ENCODE measurements at places on chromosomes 12 and 14.

DNA sequence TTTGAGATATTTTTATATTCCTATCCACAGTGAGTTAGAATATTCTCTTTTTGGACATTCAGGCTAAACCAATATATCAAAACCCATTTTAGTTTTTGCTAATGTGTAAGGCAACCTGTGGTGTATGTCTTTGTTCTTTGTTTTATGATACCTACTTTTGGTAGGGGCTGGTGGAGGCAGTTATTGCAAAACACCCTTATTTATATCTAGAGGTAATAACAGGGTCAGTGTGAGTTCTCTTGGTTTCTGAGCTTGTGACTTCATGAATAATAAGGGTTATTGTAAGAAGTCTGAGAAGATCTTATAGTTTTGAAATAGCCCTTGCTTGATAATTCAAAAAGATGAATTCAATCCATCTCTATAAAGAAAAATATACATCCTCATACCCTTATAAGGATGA lies 235.1 kb upstream of the LRIG3 start:
- no peak for DNase-seq

GRCh38 chr14:76830556-76830955 lies 4.3 kb downstream of the LRRC74A start:
- DNase-seq, result no peak

DNA sequence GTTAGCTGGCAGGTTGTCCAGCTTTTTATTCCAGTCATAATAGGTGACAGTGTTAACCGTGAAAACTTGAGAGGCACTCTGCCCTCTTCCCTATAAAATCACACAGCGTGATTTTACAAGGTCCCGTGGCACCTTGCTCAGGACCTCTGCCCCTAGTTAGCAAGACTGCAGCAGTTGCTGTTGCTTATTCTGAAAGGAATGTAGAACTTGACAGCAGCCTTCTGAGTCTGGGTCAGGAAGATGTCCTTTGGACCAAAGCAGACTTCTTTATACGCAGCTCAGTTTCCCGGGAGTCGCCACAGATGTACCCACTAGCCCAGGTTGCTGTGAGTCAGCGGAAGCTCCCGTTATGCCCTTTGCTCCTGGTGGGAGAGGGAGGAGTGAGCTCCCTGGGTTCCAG lies 13.2 kb downstream of the PRKAB1 start:
- DNase-seq, result no peak

DNA sequence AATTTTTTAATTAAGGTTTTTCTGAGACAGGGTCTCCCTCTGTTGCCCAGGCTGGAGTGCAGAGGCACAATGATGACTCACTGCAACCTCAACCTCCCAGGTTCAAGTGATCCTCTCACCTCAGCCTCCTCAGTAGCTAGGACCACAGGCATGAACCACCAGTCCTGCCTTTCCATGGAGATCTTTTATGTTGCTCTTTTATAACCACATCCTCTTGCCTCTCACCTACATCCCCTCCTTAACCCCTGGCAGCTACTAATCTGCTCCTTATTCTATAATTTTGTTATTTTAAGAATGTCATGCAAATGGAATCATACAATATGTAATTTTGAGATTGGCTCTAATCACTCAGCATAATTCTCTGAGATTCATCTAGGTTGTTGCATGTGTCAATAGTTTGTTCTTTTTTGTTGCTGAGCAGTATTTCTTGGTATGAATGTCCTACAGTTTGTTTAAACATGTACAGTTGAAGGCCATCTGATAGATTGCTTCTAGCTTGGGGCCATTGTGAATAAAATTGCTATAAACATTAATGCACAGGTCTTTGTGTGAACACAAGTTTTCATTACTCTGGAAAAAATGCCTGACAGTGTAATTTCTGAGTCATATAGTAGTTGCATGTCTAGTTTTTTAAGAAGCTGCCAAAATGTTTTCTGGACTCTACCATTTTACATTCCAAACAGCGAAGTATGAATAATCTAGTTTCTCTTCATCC lies 249.2 kb upstream of the AMIGO2 start:
- DNase-seq, result peak; percentile 47

- no peak for DNase-seq
Observed at GRCh38 chr12:105106621-105107020, 910 bp upstream of the WASHC4 start.

DNA sequence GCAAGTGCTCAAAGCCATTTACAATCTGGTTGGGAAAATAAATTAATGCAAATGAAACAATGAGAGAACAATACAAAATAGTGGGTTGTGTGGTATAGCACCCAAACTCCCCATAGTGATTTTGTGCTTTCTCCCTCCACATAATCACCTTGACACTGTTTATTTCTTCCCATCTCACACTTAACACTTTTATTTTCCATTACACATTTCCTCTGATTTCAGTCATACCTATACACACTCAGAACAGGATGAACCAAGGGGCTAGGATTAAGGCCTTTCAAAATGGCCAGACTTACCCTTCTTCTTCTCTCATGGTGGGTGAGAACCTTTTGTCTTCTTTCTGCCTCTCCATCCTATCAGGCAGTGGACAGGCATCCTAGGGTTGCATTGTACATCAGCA lies 13.9 kb upstream of the PDE1B start:
- DNase-seq, result no peak

- no peak for DNase-seq
Observed at GRCh38 chr12:53941187-53941586, 2.6 kb downstream of the HOXC13 start.

- no peak for DNase-seq
Observed at GRCh38 chr12:94244165-94245133, 96.1 kb downstream of the PLXNC1 start.

- DNase-seq, result peak; percentile 13
Observed at GRCh38 chr12:8628731-8629130, 16.1 kb upstream of the AICDA start.

DNA sequence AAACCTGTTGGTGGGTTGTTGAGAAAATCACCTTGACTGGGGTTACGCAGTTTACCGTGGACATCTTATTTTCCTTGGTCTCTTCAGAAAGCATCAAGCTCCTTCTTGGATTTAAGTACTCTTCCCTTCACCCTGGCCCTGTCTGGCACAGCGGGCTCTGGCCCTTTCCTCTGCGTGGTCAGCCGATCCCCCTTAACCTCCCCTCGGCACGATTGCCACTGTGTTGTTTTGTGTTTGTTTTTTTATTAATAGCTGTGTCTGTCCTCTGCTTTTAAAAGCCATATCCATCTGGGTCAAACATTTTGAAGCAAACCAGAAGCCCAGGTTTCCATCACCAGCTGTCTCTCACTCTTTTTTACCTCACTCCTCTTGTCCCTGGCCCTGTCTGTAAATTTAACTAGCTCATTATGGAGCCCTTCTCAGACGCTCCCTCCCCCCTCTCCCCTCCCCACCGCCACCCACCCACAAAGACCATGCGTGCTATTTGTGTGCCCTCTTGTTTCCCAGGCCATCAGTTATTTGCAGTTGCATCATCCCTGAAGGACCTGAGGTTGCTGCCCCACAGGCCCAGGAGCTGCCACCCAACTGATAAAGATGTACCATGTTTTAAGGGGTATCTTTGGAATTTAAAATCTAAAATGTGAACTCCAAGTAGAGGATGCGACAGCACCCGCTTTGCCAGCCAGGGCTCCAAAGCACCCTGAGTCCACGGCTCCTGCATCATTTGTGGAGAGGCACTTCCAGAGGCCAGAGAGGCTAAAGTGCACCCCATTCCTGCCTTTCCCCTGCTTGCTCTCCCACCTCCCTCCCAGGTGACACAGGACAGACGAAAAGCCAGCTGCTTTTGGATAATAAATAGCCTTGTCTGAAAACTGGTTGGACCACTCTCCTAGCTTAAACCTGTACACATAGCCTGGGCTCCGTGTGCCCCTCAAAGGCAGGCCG lies 3.9 kb downstream of the BCL11B start:
- DNase-seq, result no peak

GRCh38 chr12:40693207-40693821 lies 1.1 kb downstream of the CNTN1 start:
- no peak for DNase-seq

GRCh38 chr14:104710071-104710735 lies 13.8 kb upstream of the ADSS1 start:
- no peak for DNase-seq

DNA sequence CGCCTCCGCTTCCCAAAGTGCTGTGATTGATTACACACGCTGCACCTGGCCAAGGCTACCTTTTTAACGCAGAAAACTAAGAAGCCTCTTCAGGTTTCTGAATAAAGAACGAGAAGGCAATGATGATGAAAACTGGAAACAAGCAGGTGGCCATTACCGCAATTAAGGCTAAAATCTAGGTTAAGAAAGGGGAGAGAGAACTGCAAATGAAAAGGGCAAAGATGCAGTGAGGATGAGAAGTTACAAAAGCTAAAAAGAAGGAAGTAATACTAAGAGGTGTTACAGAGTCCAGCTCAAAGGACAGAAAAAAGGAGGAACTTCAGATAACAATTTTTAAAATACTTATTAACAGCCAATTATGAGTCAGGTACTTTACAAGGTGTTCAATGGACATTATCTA lies 79.7 kb downstream of the DUSP16 start:
- DNase-seq, result no peak

DNA sequence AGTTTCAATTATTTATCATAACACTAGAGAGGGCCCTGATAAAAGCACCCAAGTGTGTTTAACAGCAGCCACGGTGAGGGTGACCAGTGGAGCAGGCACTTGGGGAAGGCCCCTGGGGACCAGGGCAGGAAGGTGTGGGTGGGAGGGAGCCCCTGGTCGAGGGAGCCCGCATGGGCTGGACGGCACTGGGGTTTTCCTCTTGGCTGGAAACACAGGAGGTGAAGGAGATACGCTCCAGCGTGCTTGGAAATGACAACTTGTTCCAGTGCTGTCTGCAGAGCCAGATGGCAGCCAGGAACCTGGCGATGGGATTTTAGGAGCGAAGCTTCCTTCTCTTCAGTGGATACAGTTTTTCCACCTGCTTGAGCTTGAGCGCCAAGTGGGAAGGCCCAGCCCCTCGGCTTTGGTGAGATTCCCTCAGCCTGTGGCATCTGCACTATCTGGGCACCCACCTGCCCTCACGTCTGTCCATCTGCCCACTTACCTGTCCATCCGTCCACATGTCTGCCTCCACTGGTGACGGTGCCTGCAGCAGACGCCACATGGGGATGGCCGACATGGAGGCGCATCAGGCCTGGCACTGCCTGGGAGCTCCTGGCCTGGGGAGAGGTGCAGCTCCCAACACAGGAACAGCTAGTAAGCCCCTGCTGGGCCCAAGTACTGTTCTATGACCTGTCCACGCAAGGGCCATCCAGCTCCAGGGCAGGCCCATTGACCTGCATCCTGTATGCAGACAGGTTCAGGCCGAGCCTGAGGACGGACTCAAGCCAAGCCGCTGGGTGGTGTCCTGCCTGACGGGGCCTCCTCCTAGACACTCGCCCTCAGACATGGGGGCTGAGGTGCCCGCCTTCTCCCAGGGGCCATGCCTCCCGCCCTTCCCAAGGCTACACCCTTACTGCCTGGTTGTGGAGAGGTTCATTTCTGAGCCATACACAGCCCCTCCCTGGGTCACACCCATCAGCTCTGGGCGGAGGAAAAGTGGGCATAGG lies 192.2 kb upstream of the C14orf180 start:
- no peak for DNase-seq

DNA sequence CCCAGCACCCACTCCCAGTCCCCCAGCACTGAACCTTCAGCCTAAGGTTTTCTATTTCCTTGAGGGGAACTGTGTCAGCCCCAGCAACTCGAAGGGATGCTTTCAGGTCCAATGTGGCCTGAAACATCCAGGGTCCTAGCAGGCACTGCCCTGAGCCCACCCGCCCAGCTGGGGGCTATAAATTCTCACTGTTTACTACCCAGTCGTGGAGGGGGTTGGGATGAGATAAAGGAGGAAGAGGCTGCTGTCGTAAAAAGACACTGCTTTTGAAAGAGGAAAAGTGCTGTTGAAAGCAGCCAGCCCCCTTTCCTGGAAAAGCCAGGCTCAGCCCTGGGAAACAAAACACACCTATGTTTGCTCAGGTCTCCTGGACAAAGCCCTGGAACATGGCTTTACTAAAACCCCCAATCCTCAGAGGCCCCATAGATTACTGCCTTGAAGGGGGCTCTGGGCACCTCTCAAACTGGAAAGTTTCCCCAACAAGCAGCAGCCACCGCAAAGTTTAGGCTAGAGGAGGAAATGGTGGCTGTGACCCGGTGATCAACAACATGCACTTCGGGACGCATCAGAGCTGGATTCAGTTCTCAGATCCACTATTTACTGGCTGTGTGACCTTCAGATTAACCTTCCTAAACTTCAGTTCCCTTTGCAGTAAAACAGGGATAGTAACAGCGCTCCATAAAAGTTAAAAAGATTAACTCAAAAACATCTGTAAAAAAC lies 51.0 kb downstream of the ACTN1 start:
- DNase-seq, result no peak

GRCh38 chr14:76203086-76204001 lies 51.6 kb downstream of the GPATCH2L start:
- peak; percentile 34 for DNase-seq

- DNase-seq, result peak; percentile 80
Observed at GRCh38 chr14:104639885-104640548, 35.4 kb upstream of the TMEM179 start.

GRCh38 chr12:78470354-78471195 lies 394.0 kb upstream of the SYT1 start:
- peak; percentile 72 for DNase-seq

GRCh38 chr12:26512213-26512612 lies 316.8 kb downstream of the SSPN start:
- DNase-seq, result no peak

- no peak for DNase-seq
Observed at GRCh38 chr12:116389326-116389725, 111.8 kb upstream of the MED13L start.

DNA sequence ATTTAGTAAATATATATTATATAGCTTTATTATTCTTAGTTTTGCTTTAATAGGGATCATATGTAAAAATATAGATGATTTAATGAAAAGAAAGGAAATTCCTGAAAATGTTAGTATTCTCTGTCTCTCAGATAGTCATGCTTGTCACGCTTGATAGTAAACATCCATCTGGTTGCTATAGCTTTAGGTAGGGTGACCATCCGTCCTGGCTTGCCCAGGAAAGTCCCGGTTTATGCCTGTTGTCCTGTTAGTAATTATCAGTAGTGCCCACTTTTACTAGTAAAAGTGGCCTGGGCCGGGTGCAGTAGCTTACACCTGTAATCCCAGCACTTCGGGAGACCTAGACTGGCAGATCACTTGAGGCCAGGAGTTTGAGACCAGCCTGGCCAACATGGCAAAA lies 23.8 kb downstream of the CFAP54 start:
- DNase-seq, result no peak

DNA sequence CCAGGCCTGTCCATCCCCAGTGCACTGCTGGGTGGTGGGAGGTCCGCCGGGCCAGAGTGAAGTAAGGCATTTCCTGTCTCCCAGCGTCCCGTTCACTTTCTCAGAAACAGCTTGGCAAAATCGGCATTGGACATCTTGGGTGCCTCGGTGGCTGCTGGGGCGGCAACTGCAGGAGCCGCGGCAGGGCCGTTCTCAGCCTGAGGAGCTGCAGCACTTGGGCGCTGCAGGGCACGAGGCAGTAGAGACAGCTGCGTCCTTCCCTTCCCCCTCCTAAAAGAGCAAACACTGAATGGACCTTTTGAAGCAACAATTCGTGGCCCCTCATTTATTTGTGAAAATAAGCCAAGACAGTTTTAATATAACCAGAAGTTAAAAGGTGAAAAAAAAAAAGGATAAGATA lies 8.3 kb downstream of the FICD start:
- DNase-seq, result no peak

GRCh38 chr14:78592616-78593219 lies 422.5 kb downstream of the NRXN3 start:
- DNase-seq, result no peak

Measured in adipocyte (in vitro differentiated cells).